ENCODE measurements at places on chromosomes 5 and 9.

DNA sequence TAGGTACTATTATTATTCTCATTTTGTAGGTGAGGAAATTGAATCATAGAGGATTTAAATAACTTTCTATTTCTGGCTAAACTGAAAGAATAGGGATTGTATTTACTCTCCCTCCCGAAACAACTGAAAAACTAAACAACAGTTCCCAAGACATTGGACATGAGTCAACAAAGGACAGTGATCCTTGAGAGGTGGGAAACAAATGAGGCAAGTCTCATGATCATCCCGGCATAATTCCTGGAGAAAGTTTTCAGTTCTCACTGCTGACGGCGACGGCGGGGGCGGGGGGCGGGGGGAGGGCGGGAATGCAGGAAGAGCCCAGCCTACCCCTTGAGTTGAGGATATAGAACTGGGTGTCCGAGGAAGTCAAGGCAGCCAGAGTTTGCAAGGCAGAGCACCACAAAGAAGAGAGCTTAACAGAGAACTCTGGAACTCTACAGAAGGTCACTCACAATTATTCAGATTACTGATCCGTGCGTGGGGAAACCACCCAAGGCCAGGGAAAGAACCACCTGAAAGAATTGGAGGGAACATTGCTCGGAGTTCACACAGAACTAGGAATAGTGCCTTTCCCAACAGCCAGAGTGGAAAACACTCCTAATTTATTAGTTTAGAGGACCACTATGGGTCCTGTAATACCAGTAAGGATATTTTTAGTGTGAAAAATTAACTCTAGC, 27.4 kb upstream of the WHRN start:
- no peak for DNase-seq

- DNase-seq = peak; percentile 21
These were observed 5.9 kb upstream of the TAL2 start for GRCh38 chr9:105656131-105656921.

DNA sequence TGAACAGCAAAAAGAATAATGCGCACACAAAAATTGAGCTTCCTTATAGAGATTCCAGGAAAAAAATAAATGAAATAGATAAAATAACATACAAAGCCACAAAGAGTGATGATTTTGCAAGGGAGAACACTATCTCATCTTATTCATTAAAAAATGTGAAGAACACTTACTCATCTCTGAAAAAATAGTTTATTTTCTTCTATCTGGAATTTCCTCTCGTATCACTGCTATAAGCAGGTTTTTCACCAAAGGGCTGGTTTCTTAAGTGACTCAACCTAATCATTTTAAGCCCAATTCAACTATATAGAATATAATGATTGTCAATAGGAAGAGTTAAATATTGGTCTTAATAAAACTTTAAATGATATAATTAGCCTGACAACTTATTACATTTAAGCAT, 504.9 kb downstream of the NR2F1-AS1 start:
- DNase-seq = no peak

- no peak for DNase-seq
These were observed 13.8 kb downstream of the ST8SIA4 start for GRCh38 chr5:100889165-100889743.

- no peak for DNase-seq
These were observed 111.9 kb downstream of the ROR2 start for GRCh38 chr9:91837981-91838731.

DNA sequence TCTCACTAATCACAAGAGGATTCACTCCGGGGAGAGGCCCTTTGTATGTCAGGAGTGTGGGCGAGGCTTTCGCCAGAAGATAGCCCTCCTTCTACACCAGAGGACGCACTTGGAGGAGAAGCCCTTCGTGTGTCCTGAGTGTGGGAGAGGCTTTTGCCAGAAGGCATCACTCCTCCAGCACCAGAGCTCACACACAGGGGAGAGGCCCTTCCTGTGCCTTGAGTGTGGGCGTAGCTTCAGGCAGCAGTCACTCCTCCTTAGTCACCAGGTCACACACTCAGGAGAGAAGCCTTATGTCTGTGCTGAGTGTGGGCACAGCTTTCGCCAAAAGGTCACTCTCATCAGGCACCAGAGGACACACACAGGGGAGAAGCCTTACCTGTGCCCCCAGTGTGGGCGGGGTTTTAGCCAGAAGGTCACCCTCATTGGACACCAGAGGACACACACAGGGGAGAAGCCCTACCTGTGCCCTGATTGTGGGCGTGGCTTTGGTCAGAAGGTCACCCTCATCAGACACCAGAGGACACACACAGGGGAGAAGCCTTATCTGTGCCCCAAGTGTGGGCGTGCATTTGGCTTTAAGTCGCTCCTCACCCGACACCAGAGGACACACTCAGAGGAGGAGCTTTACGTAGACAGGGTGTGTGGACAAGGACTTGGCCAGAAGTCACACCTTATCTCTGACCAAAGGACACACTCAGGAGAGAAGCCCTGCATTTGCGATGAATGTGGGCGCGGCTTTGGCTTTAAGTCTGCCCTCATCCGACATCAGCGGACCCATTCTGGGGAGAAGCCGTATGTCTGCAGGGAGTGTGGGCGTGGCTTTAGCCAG, 27.8 kb downstream of the NUTM2F start:
- no peak for DNase-seq

GRCh38 chr5:108543486-108543885, 161.6 kb upstream of the FBXL17 start:
- no peak for DNase-seq

DNA sequence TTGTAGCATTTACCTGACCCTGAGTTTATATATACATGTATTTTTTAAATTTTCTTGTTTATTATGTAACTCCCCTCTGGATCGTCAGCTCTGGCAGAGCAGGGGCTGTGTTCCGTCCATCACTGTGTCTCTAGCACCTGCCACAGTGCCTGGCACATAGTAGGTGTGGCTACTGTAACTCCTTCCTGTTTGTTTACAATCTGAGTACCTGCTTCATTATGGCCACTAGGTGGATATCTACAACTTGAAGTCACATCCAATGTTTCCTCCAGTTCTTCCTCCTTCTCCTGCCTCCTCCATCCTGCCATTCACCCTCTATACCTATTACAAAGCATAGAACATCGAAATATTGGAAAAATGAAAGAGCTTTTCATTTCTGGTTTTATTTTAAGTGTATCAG, 14.2 kb upstream of the PPP1R2B start:
- no peak for DNase-seq

DNA sequence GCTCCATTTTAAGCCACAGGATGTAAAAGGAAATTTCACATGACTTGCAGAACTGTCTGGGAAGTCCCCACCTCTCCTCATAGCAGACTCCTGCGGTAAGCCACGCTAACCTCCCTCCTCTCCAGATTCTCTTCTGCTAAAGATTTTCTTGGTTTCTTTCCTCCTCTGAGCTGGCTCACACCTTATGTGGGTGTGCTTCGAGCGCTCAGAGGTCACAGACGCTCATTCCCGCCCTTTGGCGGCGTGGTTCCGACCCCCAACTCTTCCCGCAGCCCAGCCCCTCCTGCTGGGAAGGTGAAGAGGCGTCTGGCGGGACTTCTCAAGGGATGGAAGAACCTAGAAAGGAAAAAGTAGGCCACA, 32.9 kb upstream of the CDK20 start:
- DNase-seq = peak; percentile 4

DNA sequence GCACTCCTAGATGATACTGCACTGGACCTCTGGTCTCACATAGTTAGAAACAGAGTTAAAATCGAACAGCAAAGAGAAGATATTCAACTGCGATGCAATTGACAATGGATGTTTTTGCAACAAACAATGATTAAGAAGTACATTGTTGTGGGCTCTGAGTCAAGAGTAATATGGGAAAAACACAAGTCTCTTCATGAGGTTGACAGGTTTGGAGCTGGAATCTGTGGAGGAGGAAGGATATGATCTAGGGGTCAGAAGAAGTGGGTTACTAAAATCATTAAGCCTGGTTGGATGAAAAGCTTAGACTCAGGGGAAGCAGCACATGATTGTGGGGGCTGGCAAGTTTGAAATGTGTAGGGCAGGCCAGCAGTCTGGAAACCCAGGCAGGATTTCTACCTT, 53.1 kb downstream of the PDCD1LG2 start:
- DNase-seq = no peak

GRCh38 chr9:16718296-16718695, 152.2 kb downstream of the BNC2 start:
- DNase-seq = no peak

DNA sequence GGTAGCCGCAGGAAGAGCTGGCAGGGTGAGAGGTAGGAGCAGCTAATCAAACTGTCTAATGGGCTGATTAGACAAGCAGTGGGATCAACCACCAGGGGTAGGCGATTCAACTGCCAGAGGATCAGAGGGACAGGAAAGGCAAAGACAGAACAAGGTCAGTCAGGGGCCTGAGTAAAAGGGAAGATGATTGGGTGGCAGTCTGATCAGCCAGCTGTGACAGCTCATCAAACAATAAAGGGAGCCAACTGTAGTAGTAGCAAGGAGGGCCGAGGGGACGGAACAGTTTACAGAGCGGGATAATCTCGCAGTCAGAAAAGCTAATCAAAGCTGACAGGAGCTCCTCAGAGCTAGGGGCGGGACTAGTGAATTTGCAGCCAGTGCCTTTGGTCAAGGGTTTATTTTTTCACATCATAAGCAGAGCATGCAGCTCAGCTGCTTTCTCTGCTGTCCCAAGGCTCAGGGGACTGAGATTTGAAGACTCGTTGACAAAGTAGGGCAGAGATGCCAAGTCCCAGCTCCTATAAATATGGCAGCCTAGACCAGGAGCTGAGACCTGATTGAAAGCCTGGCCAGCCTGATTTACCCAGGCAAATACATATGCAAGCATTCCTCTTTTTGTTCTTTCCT, 418.2 kb downstream of the GABRG2 start:
- DNase-seq = no peak

- no peak for DNase-seq
These were observed 3.7 kb upstream of the SVEP1 start for GRCh38 chr9:110583237-110583636.

DNA sequence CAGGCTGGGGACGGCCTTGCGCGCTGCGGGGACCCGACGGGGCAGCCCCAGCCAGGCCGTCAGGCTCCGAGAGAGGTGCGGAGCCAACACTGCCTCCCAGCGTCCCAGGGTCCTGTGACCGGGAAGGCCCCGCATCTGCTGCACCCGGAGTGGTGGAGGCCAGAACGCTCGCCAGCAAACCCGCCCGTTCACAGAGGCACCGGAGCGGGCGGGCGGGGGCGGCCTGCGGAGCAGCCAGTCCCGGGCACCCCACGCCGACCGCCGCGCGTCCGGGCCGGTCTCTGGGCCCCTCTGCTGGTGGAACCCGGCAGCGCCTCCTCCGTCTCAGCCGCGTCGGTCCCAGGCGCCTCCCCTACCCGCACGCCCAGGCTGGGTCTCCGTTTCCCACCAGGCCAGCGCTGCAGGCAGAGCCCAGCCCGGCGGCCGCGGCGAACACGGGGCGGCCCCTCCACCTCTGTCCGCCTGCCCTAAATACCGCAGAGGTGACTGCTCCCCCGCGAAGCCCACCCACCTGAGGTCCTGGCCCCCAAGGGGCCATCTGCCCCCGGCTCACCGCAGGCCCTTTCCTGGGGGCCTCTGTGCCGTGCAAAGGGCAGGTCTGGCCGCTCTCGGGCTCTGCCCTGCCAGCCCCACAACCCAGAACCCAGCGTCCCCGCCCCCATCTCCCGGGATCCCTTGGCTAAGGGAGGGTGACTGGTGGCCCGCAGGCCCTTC, 15.9 kb downstream of the EXD3 start:
- peak; percentile 71 for DNase-seq

DNA sequence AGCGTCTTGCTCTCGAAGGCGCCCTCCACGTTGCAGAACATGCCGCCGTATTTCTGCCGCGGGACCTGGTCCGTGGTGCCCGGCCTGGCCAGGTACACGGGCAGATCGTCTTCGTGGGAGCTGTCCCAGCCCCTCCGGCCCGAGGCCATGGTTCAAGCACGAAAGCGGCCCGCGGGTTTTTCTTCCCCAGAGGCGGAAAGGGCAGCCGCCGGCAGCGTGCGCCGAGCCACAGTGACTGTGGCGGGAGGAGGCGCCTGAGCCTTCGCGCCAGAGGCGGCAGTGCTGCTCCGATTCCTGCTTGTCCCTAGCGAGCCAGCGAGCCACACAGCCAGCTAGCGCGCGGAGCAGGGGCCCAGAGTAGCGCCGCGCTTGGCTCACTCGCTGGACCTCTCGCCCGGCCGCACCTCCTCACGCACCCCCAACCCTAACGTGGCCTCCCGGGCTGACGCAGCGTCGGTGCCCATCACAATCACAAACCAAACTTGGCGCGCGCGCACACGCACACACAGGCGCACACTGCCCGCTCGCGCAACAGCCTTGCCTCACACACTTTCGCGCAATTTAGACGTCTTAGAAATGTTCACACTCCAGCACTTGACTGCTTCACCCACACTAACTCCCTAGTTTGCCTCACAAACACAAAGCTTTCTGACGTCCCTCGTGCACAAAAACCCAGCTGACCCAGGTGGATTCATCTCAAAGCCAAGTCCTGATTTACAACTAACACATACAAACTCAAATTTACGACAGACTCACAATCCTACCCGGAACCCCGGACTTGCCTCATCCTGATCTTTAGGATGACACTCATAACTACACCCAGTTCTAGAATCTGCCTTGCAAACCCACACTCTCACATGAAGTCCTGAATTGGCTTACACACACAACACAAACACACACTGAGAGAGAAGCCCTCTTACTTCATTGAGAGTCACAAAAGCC, at the start of gene DPYSL3:
Gene DPYSL3, minus strand, starts transcription at position 359 of the 942 bp plus-strand sequence. Its CDS starts 210 bp downstream, at position 149.
- no peak for DNase-seq

- DNase-seq = no peak
These were observed 20.8 kb downstream of the CKMT2 start for GRCh38 chr5:81253875-81254274.

GRCh38 chr9:77180056-77180455, 2.7 kb downstream of the VPS13A start:
- DNase-seq = no peak

DNA sequence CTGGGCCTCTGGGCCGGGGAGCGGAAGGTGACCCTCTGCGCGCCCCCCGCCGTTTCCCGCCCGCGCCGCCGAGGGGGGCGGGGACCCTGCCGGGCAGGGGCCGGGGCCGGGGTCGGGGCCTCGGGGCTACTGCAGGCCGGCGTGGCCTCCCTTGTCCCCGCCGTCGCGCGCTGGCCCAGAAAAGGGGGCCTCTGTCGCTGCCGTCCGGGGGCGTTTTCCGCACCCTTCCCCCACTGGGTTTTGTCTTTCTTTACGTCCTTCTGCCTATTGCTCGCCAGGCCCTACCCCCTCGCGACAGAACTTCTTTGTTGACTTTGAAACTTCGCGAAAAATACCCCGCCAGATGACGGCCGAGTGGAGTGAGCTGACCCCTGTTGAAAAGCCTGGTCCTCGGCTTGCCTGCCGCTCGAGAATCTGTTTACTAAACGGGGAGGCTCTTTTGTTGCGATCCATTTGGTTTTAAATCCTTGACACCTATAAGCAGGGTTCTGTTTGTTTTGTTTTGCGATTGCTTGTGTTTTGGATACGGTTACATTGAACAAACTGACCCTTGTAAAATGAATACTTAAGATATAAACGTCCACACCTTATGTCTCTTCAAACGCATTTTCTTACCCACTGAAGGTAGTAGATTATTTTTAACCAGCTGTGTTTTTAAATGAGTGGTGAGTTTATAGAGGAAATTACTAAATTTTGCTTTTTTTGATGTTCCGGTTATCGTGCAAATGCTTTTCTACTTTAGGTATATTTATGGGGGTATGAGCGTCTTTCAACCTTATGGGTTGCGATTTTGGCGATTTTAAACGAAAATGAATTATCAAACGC, 765 bp downstream of the MARCHF6 start:
- peak; percentile 45 for DNase-seq

- no peak for DNase-seq
These were observed 364.0 kb downstream of the ARHGEF28 start for GRCh38 chr5:73989956-73990355.

Data from CD4-positive, alpha-beta T cell treated with Interleukin-6 for 4 hours (primary cell).